ENCODE measurements at places on chromosomes 12 and 14. TPM values are rescaled to one million over a fixed set of nuclear protein-coding genes. Genes with fewer than 3 reads are reported as not detected.

The OLR1 gene
- total RNA-seq = not detected

GRCh38 chr12:3944620-3945019 lies 71.4 kb upstream of the PARP11 start:
- no peaks in the 10 kb centered on the region for H3K27me3 ChIP-seq
- no peak overlapping the region for H3K4me3 ChIP-seq
- no peaks in the 10 kb centered on the region for H3K4me1 ChIP-seq
- no peak for DNase-seq
- no peaks in the 10 kb centered on the region for H3K36me3 ChIP-seq

GRCh38 chr14:23566112-23566777 lies 1.3 kb downstream of the AP1G2 start:
- DNase-seq = no peak
- H3K36me3 ChIP-seq = no peaks in the 10 kb centered on the region
- H3K27me3 ChIP-seq = peaks cover 27% of the 10 kb centered on the region
- no peak overlapping the region for H3K4me3 ChIP-seq
- no peaks in the 10 kb centered on the region for H3K4me1 ChIP-seq

- no peak overlapping the region for H3K27ac ChIP-seq
- no peaks in the 10 kb centered on the region for H3K4me1 ChIP-seq
- no peaks in the 10 kb centered on the region for H3K36me3 ChIP-seq
Observed at GRCh38 chr12:115259968-115260747, 576.2 kb upstream of the TBX3 start.

Data from SJCRH30 (cell line).